Upper lobe of left lung (tissue), 6 donors: ENCODE measurements at places on chromosomes 1 and 21. TPM values are rescaled to one million over a fixed set of nuclear protein-coding genes. Genes with fewer than 3 reads are reported as not detected.

Gene MPL
- total RNA-seq = 0.24 TPM

Gene MROH7
- total RNA-seq = 10.5 TPM

Gene WASF2
- total RNA-seq = 53.4 TPM

- H3K36me3 ChIP-seq = no peaks in the 10 kb centered on the region
- no peaks in the 10 kb centered on the region for H3K27me3 ChIP-seq
- no peak overlapping the region for H3K4me3 ChIP-seq
These were observed 15.6 kb downstream of the PRKACB start for GRCh38 chr1:84159533-84160240.

DNA sequence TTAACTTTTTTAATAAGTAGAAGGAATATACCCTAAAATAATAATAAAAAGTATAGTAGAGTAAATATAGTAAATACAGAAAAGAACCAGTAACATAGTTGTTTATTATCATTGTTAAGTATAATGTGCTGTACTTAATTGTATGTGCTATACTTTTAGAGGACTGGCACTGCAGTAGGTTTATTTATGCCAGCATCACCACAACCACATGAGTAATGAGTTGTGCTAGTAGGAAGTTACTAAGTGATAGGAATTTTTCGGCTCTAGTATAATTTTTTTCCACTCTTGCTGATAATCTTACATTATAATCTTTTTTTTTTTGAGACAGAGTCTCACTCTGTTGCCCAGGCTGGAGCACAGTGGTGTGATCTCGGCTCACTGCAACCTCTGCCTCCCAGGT is 71.6 kb downstream of the IVNS1ABP start:
- H3K4me3 ChIP-seq = no peak overlapping the region
- no peak overlapping the region for H3K27ac ChIP-seq
- H3K27me3 ChIP-seq = no peaks in the 10 kb centered on the region
- H3K36me3 ChIP-seq = no peaks in the 10 kb centered on the region
- DNase-seq = no peak

GRCh38 chr1:51968632-51969031 is 21.9 kb downstream of the RAB3B start:
- no peaks in the 10 kb centered on the region for H3K36me3 ChIP-seq
- no peak for DNase-seq
- H3K27ac ChIP-seq = no peak overlapping the region
- H3K27me3 ChIP-seq = no peaks in the 10 kb centered on the region

DNA sequence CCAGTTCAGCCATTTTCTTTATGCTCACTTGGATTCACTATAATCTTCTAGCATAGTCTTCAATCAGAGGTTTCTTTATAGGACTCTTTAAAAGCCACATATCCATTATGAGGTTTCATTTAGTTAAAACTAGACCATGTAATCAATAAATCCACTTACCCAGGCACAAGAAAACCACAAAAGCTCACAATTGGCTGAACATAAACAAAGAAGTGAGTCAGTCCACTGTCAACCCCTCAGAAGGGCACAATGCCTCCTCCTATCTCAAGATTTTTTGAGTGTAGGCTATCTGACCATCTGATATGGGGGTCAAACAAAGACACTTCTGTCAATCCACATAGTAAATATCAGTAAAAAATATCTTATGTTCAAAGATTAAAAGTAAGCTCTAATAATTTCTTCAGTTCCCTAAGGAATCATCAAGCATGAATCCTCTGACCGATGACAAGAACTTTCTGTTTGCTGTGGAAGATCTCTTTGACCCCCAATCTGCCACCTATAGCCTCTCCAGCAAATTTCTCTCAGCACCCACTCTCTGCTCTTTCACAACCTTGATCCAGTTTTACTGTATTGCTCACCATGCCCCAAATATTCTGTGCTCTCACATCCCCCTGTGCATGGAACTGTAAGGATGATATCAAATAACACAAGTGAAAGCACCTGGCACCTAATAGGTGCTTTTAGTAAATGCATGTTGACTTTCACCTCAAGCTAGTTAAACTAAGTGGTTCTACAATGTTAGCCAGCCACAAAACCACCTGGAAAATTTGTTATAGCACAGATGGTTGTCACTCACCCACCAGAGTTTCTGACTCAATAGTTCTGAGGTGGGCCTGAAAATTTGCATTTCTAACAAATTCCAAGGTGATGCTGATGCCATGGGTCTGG is 16.7 kb downstream of the RAB3B start:
- no peaks in the 10 kb centered on the region for H3K4me1 ChIP-seq
- H3K27me3 ChIP-seq = no peaks in the 10 kb centered on the region
- H3K27ac ChIP-seq = no peak overlapping the region
- no peak for DNase-seq

GRCh38 chr1:72271555-72272085 is 10.7 kb downstream of the NEGR1 start:
- no peaks in the 10 kb centered on the region for H3K4me1 ChIP-seq
- no peak overlapping the region for H3K4me3 ChIP-seq

DNA sequence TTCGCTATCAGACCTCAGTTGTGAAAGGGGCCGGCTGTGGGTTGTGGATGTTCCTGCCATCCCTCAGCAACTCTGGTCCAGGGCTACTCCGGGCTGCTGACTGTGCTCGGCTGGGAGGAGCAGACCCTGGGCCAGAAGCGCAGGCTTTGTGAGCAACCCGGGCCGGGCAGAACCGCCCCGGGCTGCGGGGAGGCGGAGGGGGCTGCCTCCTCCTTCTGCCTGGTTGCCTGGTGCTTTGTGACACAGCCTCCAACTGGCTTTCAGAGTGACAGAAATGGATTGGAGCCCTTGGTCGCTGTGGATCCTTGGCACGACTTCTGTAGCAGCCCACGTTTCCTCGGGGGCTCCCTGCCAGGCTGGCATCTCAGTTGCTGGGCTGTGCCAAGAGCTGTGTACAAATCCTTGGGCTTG is 10.0 kb downstream of the DRAXIN start:
- H3K36me3 ChIP-seq = no peaks in the 10 kb centered on the region
- no peaks in the 10 kb centered on the region for H3K27me3 ChIP-seq
- H3K27ac ChIP-seq = no peak overlapping the region
- no peaks in the 10 kb centered on the region for H3K4me1 ChIP-seq
- no peak overlapping the region for H3K4me3 ChIP-seq

DNA sequence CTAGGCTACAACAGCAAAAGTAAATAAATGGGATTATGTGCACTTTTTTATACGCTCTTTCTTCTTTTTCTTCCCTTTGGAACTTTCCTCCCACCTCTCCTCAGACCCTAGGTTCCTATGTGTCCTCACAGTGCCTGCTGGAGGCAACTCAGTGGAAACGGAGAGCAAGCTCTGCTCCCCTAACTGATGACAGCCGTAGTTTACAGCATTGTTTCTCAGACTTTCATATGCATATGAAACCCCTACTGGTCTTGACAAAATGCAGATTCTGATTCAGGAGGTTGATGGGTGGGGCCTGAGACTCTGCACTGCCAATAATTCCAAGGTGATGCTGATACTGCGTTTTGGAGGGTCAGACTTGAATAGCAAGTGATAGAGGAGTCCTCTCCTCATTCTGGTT is 34.3 kb upstream of the HMCN1 start:
- H3K27me3 ChIP-seq = no peaks in the 10 kb centered on the region
- no peak overlapping the region for H3K4me3 ChIP-seq
- peaks cover 4% of the 10 kb centered on the region for H3K4me1 ChIP-seq
- DNase-seq = no peak
- H3K36me3 ChIP-seq = no peaks in the 10 kb centered on the region
- no peak overlapping the region for H3K27ac ChIP-seq

- peaks cover 10% of the 10 kb centered on the region for H3K36me3 ChIP-seq
- H3K27ac ChIP-seq = no peak overlapping the region
- H3K4me1 ChIP-seq = no peaks in the 10 kb centered on the region
- H3K4me3 ChIP-seq = no peak overlapping the region
- no peaks in the 10 kb centered on the region for H3K27me3 ChIP-seq
These were observed 19.5 kb downstream of the FAAH start for GRCh38 chr1:46413596-46413985.

GRCh38 chr1:162067466-162067865 is 2.0 kb upstream of the NOS1AP start:
- H3K27ac ChIP-seq = no peak overlapping the region
- H3K4me3 ChIP-seq = no peak overlapping the region
- H3K27me3 ChIP-seq = no peaks in the 10 kb centered on the region
- peaks cover 30% of the 10 kb centered on the region for H3K4me1 ChIP-seq
- H3K36me3 ChIP-seq = no peaks in the 10 kb centered on the region
- no peak for DNase-seq

GRCh38 chr1:177274687-177275211 is 104.0 kb downstream of the BRINP2 start:
- H3K27me3 ChIP-seq = no peaks in the 10 kb centered on the region
- H3K4me3 ChIP-seq = no peak overlapping the region
- H3K4me1 ChIP-seq = peaks cover 24% of the 10 kb centered on the region

GRCh38 chr1:4101459-4102161 is 201.5 kb upstream of the C1orf174 start:
- DNase-seq = no peak
- H3K4me3 ChIP-seq = no peak overlapping the region
- no peaks in the 10 kb centered on the region for H3K36me3 ChIP-seq
- H3K27ac ChIP-seq = no peak overlapping the region

GRCh38 chr1:93143136-93143535 is 37.1 kb downstream of the TMED5 start:
- peaks cover 6% of the 10 kb centered on the region for H3K36me3 ChIP-seq
- no peak overlapping the region for H3K27ac ChIP-seq
- H3K4me3 ChIP-seq = no peak overlapping the region
- H3K27me3 ChIP-seq = no peaks in the 10 kb centered on the region

DNA sequence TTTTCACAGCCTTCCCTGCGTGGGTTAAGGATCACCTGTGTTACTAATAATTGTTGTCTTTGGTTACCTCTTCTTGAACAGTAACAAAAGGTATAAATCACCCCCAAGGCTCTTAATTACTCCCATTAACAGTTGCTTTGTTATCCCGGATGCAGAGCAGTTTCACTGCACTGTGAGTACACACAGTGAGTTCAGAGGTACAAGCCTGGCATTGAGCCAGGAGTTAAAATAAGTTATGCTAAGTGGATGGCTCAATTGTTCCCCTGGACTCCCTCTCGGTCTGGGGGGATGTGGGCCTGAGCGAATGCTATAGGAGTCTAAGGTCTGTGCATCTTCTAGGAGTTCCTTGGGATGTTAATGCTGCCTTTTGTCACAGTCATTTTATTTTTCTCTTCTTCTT is 258.3 kb downstream of the ATG4C start:
- no peaks in the 10 kb centered on the region for H3K27me3 ChIP-seq
- no peaks in the 10 kb centered on the region for H3K4me1 ChIP-seq
- no peak overlapping the region for H3K4me3 ChIP-seq
- H3K36me3 ChIP-seq = no peaks in the 10 kb centered on the region
